NCI-H2081 (cell line): ENCODE measurements at places on chromosomes 2 and 18.

- no peak for DNase-seq
These were observed 9.7 kb downstream of the PROKR1 start for GRCh38 chr2:68653034-68653433.

DNA sequence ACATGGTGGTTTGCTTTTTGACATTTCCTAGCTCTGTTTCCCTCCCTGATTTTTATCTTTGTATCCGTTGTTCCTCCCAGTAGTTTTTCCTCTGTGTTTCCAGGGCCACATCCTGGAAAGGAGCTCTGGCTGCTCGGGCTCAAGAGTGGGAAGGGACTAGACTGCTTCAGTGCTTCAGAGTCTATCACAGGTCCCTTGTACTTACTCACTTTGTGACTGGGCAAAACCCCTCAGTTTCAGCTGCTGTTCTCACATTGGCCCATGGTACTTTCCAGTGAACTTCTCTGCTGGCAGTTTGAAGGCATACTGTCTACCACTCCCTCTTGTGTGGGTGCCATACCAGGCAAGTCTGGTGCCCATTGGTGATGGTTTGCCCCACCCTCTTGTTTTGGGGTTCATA, 7.5 kb upstream of the STAMBP start:
- DNase-seq, result no peak

DNA sequence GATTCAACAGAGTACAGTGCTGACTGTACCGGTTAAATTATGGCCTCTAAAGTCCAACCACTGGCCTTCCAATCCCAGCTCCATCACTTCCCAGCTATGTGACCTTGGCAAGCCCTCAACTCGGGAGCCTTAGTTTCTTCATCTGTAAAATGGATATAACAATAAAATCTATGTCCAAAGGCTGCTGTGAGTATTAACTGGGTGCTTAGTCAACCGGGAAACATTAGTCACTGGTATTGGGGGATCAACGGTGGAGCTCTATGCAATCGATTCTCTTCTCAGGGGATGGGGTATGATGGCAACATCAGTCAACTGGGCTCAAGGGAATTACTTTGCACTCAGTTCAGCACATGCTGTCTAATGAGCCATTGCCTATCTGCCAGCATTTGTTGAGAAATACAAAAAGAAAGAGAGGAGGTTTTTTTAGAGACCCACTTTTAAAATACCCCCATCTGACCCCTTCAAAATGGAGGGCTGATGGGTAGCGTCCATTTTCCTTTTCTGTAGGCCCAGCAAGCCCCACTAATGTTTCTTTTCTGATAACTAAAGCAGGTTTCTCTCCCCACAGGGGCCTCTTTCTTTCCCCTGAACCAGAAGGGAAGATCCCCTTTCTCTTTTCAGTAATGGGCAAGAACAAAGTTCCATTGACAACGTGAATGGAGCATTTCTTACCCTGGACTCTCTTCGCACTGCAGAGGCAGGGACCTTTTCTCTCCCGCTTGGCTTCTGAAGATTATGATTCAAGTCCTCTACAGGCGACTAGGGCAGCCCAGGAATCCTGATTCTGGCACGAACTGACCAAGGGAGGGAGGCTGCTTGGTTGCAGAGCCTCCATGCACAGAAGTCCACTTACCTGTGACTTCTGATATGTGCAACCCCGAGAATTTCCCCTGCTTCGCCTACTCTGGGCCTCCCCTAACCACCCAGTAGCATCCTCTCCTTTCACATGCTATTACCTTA, 8.7 kb upstream of the AGFG1 start:
- DNase-seq, result no peak

GRCh38 chr2:3535794-3536681, 16.7 kb upstream of the ADI1 start:
- DNase-seq, result no peak

- no peak for DNase-seq
These were observed 366.2 kb downstream of the NUP35 start for GRCh38 chr2:183490489-183490888.

- no peak for DNase-seq
These were observed 128.1 kb downstream of the TMEM163 start for GRCh38 chr2:134590679-134591078.

- DNase-seq, result peak; percentile 41
These were observed 44.2 kb upstream of the VPS54 start for GRCh38 chr2:64063454-64063853.
